Activated CD4-positive, alpha-beta T cell treated with anti-CD3 and anti-CD28 coated beads, Interleukin-2, amount 10 ng/mL, durations not matched to agents 24 days and 14 days (primary cell): ENCODE measurements at places on chromosomes 2 and 18. TPM values are rescaled to one million over a fixed set of nuclear protein-coding genes. Genes with fewer than 3 reads are reported as not detected.

- no peak for DNase-seq
- peaks cover 4% of the 10 kb centered on the region for H3K4me1 ChIP-seq
- no peaks in the 10 kb centered on the region for H3K36me3 ChIP-seq
- H3K27ac ChIP-seq: no peak overlapping the region
Observed at GRCh38 chr2:141534666-141535362, 596.0 kb downstream of the LRP1B start.

- no peak for DNase-seq
- no peak overlapping the region for H3K4me3 ChIP-seq
- no peaks in the 10 kb centered on the region for H3K4me1 ChIP-seq
- peaks cover 27% of the 10 kb centered on the region for H3K27me3 ChIP-seq
- H3K27ac ChIP-seq: no peak overlapping the region
Observed at GRCh38 chr2:70608373-70608772, 54.7 kb upstream of the TGFA start.

- peak; percentile 70 for DNase-seq
- H3K36me3 ChIP-seq: peaks cover 10% of the 10 kb centered on the region
- no peaks in the 10 kb centered on the region for H3K27me3 ChIP-seq
- peak overlapping the region; percentile 0 for H3K27ac ChIP-seq
- peak overlapping the region; percentile 32 for H3K4me3 ChIP-seq
Observed at GRCh38 chr2:173264603-173265366, 89.9 kb upstream of the CDCA7 start.

CD8B2 gene
- 0.09 and 0.12 TPM in 2 replicates for total RNA-seq

ICA1L gene
- 6.6 and 7.8 TPM in 2 replicates for total RNA-seq

ADAM23 gene
- total RNA-seq: 0.05 and 0.38 TPM in 2 replicates
